ENCODE measurements at places on chromosomes 3 and 15.

- no peak for DNase-seq
Observed at GRCh38 chr15:90307661-90308060, 42.2 kb downstream of the NGRN start.

DNA sequence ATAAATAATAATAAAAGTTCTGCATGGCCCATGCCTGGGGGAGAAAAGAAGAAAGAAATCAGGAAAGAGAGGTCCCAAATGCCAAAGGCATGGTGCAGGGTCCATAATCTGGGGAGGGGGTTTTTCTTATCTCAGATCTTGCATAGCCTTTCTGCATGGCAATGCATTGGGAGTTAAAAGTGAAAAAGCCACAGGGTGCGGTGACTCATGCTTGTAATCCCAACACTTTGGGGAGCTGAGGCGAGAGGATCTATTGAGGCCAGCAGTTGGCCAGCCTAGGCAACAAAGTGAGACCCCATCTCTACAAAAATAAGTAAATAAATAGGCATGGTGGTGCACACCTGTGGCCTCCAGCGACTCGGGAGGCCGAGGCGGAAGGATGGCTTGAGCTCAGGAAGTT lies 76.8 kb upstream of the GATA2 start:
- DNase-seq = no peak

DNA sequence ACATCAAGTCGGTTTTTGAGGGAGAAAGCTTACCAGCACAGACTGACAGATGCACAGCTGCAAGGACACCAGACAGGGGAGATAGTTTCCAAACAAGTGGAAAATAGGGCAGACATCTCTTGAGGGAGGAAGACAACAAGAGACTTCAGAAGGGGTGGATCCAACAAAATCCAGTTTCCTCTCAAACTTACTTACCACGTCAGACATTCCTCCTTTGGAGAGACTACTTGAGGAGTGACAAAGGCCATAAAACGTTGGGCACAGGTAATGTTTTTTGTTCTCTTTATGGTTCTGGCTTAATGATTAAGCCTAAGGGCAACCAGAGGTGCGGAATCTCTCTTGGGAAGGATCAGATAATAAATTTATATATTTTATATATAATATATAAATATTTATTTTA lies 76.1 kb downstream of the CD200 start:
- no peak for DNase-seq

- DNase-seq = no peak
Observed at GRCh38 chr3:124636101-124636862, 94.0 kb upstream of the UMPS start.

- no peak for DNase-seq
Observed at GRCh38 chr3:129557548-129557894, 14.5 kb downstream of the H1-8 start.

DNA sequence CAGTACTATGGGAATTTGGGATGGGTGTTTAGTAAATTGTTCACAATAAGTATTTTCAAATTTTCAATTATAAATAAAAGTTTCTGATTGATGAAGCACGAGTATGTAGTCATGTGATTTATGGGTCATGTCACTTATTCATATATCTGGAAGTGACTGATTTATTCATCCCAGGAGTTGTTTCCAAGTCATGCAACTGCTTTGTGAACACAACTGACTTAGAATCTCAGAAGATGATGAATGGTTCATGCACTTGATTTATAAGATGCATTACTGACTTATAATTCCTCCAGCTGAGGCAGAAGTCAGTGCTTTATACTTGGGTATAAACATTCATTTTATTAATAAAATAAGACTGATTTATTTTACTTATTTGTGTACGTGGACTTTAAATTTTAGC lies 137.8 kb upstream of the CBLB start:
- no peak for DNase-seq

DNA sequence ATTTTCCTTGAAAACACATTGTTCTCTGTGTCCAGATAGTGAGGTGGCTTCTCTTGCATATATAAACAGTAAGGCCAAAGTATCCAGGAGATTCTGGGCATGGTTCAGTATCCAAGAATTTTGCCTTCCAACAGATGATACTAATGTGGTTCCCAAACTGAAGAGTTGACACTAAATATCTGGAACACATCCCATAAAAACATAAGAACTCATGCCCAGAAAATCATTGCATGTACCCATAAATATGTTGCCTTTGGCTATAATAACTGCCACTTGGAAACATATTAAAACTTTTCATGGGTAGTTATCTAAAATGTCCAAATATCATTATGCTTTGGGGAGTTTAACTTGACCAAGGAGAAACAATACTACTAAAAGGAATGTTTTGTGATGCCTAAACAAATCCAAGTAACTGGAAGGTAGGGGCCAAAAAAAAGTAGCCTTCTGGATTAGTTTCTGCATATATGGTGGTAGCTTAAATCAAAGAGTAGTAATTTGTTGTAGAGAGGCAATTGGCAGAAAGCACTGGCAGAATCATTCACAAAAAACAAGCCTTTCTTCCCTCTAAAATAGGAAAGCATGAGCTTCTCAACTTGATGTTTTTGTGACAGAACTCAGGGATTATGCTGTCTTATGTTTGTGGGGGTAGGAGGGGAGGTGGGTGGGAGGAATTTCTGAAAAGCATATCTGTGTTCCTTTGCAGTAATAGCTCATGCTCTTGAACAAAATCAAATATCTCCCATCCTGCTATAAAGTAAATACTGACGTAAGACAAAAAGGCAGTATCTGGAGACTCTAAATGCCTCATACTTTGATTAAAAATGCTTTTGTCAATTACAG lies 753.9 kb downstream of the TUSC7 start:
- no peak for DNase-seq

- DNase-seq = no peak
Observed at GRCh38 chr15:54803987-54804386, 392.8 kb downstream of the RSL24D1 start.

- no peak for DNase-seq
Observed at GRCh38 chr15:91065505-91065904, 34.6 kb upstream of the SV2B start.

GRCh38 chr3:13561376-13561775 lies 12.5 kb downstream of the FBLN2 start:
- DNase-seq = no peak
